Left renal pelvis (tissue), 4 donors: ENCODE measurements at places on chromosomes 5 and 9. TPM values are rescaled to one million over a fixed set of nuclear protein-coding genes. Genes with fewer than 3 reads are reported as not detected.

NR2F1-AS1 gene
- polyA plus RNA-seq, result 104 TPM

DNA sequence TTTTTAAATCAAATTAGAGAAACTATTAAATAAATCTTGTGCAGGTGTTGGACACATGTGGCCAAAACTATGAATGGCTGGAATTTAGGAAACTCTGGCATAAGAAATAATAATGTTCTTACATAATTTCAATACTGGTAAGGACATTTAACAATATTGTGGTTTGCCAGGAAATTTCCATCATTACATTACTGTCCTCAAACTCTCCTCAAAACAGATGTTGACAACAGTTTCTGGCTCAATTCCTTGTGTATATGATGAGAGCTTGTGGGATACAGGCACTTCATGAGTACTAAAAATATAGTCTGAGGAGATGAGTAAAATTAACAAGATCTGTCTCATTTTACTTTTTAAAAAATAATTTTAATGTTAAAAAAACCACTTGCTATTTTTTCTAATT, 27.9 kb downstream of the MCTP1 start:
- DNase-seq, result no peak

GRCh38 chr5:93349613-93350012, 231.4 kb downstream of the NR2F1-AS1 start:
- no peak for DNase-seq

DNA sequence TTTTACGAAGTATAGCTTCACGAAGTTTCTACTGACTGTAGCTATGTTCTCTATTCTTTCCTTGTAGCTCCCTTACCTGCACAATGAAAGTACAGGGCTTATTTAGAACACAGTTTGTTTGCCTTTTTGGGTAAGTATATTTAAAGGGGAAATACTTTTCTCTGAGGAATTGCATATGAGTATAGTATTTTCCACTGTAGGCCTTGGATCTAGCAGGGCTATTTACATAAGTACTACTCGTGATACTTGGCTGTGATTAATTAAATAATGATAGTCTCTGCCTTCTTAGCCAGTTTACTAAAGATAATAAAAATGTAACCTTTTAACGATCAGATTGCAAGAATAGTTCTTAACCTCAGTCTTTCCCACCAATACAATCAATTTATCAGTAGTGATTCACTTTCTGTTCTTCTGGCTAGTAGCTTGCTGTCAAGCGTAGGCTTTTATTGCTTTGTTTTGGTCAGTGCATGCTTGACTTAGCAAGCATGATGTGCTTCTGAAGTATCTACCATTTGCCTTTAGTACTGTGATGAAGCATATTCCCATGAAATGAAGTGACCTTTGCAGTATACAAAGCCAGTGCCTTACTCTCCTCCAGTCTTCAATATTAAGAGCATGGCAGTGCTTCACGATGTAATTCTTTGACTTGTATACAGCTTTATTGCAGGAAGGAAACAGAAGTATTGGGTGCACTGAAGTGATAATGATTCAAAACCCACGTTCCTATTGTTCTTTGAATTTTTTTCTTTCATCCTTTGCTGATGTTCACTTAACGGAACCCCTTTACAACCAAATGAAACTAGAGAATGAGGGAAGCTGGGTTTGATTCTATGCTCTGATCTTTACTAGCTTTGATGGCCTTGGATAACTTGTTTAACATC, 64.2 kb downstream of the SLC44A1 start:
- DNase-seq, result no peak

DNA sequence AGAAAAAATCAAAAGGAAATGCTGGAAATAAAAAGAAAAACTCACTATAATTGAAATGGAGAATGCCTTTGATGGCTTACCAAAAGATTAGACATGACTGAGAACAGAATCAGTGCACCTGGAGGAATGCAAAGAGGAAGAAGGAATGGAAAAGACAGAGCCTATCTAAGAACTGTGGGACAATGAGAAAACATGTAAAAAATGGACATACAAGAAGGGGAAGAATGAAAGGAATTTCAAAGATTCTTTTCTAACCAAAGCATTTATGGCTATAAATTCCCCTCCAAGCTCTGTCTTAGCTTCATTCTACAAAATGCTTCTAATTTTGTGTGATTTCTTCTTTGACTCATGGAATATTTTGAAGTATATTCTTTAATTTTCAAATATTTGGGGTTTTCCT, 47.5 kb upstream of the CLK4 start:
- DNase-seq, result no peak

DNA sequence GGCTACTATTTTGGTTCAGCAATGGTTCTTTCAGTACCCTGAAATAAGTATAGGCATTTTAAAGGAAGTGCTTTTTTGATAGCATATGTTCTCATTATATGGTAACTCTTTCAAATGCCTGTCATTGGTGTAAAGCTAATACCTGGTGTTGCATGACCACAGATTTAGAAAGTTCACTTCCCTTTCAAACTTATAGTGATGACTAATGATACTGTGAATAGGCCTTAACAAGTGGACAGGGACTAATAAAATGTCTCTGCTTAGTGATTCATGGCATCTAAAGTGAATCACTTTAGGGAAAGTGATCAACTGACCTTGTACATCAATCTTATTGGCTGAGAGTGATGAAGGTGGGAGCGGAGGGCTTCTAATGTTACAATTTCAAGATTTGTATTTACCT, 21.6 kb downstream of the MRPL22 start:
- DNase-seq, result no peak

DNA sequence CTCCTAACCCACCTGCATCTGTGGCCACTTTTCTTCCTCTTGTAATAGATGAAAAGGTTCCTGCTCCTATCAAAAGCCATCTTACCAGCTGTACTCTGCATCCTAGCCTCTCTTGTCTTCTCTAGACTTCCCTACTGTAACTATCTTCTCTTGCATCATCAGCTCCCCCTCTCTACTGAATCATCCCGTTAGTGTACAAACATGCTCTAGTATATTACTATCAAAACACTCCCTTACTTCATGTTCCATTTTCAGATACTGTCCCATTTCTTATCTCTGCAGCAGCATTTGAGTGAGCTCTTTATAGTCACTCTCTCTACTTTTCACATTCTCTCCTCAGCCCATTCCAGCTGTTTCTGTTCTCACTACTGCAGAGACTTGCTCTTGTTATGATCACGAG, 2.8 kb downstream of the SRA1 start:
- DNase-seq, result no peak

DNA sequence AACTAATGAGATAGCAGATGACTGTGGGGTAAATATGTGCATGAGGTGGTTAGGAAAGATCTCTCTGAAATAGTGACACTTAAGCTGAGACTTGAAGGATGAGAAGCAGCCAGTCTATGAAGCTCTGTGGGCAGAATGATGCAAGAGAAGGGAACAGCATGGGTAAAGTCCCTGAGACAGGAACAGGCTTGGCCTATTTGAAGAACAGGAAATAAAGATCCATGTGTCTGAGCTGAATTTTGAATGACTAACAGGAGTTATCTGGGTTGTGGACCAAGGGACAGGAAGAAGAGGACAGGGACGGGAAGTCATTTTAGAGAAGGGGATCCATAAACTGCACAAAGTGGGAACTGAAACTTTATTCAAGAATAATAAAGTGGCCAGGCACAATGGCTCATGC, 25.6 kb upstream of the HMGCS1 start:
- DNase-seq, result no peak

DNA sequence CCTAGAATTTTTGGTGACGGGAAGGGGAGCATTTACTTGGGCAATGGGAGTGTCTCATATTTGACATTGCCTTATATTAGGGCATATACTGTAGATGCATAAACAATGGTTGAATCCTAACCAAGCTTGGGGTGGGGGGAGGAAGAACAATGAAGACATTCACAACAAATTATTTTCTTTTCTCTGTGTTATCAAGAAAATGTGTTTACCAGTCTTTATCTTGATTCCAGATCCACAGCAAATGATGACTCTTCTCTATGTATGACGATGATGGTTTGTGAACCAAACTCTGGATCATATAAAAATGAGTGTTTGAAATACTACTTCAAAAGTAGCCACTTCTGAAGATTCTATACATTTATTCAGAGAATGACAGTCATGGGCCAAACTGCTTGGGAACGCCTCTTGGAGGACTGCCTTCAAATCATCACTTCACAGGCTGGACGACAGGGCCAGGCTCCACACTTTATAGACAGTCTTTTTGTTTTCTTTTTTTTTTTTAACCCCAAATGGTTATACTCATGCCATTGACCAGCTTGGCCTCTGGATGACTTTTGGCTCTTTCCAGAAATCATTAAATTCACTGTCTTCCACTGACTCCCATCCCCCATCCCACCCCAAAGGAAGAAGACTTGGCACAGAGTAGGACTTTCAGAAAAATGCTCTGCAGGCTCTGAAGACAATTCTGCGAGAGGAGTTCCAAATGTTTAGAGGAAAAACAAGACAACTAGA, 123.8 kb upstream of the LIFR start:
- DNase-seq, result peak; percentile 54

GRCh38 chr9:108663422-108663821, 192.4 kb downstream of the ACTL7B start:
- no peak for DNase-seq
